GM13977 (cell line): ENCODE measurements at places on chromosomes 7 and 10.

DNA sequence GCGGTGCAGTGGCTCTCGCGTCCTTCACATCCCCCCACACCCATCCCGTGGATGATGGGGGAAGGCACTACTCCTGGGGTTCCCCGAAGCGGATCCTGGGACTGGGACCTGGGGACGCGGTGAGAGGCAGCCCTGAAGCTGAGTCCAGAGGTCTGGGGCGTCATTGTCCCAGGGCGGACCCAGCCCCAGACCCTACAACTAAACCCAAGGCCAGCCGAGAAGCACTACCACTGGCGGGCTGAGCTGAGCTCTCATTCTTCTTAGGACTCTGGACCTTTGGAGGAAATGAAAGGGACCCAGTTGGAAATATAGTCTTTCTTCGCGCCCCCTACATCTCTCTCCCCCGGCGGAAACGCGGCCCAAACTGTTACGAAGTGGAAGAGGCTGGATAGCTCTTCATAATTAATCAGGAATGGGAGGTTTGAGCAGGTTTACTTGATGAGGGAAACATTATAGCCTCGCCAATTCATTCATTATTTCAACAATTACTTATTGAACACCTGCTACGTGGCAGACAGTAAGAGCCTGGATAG is 389 bp upstream of the FBXL15 start:
- no peak for DNase-seq

- no peak for DNase-seq
These were observed at the start of gene AKR1C3 for GRCh38 chr10:5094265-5095205. AKR1C3 (plus strand) TSS chr10:5094414; CDS start chr10:5094445, 31 bp downstream.

DNA sequence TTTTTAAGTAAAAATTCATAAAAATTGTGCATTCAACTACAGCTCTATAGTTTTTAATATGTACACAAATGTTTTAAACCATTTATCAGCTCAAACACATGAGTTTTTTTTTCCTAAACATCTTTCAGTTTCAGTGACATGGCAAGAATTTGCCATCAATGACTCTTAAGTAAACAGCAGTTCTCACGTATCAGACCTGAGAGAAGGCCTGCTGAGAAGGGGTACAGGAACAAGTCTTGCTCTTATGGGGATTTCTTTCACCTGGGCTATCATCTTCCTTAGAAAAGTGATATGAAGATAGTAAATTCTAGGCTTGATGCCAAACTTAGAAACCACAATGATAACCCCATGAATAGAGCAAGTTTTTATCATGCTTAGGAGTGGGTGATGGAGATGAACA is 467.8 kb downstream of the ARL4A start:
- no peak for DNase-seq

DNA sequence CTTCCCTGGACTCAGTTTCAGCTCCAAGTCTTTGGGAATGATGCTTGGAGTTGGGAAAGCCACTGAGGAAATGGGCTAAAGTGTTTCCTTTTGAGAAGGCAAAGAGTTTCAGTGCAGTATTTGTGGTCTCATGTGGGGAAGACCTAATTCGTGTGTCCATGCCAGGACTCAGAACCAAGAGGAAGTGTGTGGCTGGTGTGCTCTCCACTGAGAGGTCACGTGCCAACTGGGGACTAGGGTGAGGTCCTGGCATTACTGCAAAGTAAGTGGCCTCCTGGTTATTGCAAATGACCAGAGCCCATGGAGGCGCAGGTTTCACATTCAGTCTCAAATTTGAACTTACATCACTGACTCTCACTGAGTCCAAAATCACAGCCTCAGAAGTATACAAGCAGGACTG is 48.6 kb upstream of the ITPRID1 start:
- no peak for DNase-seq

DNA sequence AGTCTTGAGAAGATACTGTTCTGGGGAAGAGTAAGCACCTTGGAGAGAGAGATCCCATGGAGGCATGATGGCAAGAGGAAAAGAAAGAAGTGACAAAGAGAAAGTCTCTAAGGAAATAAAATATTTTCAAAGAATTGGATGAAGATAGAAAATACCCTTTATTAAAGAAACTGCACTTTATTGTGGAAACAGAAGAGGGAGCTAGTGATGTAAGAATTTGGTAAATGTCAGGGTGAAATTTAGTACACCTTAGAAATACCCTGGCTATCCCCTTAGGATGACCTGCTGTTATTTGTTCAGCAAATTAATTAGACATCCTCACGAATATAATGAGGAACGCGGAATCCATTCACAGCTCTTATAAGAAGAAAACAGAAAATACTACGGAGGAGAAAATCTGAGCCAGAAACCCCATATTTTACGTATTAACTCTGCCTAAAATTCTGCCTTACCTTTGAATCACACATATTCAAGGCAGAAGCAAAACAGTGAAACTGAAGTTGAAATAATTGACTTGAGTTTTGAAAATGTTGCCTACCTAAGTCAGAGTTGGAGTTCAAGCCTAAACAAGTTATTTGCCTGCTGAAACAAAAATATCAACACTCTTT is 90.7 kb downstream of the TFPI2 start:
- peak; percentile 17 for DNase-seq

DNA sequence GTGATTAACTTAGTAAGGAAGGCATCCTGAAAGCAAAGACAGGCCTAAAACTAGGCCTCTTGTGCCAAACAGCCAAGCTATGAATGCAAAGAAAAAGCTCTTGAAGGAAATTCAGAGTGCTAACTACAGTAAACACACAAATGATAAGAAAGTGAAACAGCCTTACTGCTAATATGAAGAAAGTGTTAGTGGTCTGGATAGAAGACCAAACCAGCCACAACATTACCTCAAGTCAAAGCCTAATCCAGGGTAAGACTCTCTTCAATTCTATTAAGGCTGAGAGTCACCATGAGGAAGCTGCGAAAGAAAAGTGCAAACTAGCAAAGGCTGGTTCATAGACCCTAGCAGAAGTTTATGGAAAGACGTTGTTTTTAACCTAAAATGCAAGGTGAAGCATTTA is 66.0 kb downstream of the IPMK start:
- DNase-seq: no peak

DNA sequence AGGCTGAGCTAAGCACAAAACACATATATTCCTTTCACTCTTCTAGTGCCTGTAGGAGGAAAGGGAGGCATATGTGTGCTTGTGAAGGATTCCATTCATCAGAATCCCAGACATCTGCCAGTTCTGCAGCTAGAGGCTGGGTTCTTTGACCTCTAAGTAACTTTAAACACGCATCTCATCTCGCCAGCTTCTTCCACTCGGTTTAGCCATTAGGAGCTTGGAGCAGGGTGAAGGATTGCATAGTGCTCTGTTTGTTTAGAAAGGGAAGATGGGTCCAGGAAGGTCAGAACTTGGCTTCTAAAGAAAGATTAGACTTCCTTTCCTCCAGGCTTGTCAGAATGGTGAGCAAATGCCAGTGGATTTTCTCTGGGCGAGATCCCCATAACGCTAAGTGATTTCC is 43.6 kb downstream of the HK1 start:
- no peak for DNase-seq

DNA sequence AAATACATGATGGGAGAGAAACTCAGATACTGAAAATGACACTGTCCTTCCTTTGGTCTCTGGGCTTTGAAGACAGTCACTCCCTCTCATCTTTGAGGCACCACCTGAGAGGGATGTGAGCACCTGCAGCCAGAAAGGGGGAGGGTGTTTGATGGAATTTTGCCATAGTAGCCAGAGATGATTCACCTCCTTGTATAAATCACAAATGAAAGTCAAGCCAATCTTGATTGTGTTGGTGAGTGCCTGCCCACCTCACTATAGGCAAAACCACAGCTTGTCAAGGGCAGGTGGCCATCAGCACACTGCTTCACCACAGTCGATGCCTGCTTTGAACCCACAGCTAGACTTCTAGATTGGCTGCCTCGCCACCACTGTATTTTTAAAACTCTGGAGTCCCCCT is 48.2 kb downstream of the PON1 start:
- no peak for DNase-seq

DNA sequence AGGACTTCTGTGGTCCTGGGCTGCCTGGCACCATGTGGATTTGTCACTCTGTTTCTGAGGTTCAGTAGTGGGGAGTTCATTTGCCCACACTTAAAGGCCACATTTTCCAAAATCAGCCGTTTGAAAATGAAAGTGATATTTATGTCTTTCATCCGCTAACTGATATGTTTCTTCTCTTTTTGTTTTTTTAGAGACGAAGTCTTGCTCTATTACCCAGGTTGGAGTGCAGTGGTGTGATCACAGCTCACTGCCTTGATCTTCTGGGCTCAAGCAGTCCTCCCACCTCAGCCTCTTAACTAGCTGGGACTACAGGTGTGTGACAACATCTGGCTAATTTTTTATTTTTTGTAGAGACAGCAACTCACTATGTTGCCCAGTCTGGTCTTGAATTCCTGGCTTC is 58.6 kb downstream of the EBLN1 start:
- no peak for DNase-seq

DNA sequence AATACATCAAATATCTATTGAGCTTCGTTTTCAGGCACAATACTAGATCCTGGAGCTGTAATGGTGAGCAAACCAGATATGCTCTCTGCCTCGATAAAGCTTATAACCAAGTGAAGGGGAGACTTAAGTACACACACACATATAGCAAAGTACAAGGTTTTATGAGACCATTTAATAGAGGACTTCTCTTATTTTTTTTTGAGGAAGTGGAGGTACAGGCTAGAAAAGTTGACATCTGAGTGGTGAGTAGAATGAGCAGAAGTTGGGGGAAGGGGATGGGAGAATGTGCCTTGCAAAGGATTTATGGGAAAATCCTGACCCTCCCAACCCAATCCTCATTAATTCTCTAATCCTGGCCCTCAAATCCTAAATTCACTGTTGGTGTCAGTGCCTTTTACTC is 7.7 kb downstream of the CCDC136 start:
- no peak for DNase-seq

GRCh38 chr7:92013611-92014010 is 72.9 kb downstream of the AKAP9 start:
- DNase-seq: no peak

DNA sequence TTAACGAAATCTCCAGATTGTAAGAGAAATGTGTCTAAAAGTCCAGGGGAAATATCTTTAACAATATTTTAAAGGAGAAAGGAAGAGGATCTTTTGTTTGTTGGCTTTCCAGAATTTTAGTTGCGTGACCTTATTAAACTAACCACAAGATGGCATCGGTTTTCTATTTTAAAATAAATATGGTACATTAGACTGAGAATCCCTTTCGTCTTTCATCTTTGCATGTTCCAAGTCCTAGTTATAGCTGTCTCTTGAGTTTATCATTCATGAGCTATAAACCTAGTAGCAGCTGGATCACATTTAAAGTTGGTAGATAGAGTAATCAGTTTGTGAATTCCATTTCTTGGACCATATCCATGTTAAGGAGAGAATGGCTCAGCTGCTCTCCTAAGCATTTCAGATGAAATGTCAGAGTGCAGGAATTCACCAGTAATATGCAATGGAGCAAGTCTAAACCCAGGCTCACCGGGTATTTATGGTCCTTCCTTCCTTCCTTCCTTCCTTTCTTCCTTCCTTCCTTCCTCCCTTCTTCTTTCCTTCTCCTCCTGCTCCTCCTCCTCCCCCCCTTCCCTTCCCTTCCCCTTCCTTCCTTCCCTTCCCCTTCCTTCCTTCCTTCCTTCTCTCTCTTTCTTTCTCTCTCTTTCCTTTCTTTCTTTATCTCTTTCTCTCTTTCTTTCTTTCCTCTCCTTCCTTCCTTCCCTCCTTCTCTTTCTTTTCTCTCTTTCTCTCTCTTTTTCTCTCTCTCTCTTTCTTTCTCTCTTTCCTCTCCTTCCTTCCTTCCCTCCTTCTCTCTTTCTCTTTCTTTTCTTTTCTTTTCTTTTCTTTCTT is 57.8 kb upstream of the RAB18 start:
- peak; percentile 9 for DNase-seq

- DNase-seq: no peak
These were observed 13.3 kb upstream of the DDIT4 start for GRCh38 chr10:72260239-72260975.

DNA sequence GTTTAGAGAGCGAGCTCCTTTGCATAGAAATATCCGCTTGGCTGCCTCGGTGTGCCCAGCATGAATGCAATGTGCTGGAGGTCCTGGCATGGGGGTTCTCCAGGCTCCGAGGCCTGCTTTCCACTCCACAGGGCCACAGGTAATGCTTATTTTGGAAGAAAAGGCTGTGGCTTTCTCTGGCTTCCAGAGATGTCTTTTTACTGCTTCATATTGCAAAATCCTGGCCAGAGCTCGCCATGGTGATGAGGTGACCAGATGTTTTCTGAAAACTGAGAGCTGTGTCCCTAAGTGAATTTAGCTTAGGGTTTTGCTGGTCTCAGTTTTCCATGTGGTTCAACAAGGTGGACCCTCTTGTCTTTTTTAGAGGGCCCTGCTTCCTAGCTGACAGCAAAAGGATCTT is 65.2 kb downstream of the BMPER start:
- DNase-seq: no peak
